ENCODE measurements at places on chromosomes 4 and X. TPM values are rescaled to one million over a fixed set of nuclear protein-coding genes. Genes with fewer than 3 reads are reported as not detected.

UCP1 gene
- not detected for total RNA-seq

GPC4 gene
- total RNA-seq = not detected

TCEAL7 gene
- not detected for total RNA-seq

CDKL5 gene
- 7.1 TPM for total RNA-seq

GNRHR gene
- total RNA-seq = not detected

EXOC1L gene
- total RNA-seq = not detected

GASK1B gene
- 0.39 TPM for total RNA-seq
